ENCODE measurements at places on chromosomes 7 and 10.
A peak's percentile ranks its signal among the peaks of the same experiment; 100 is the strongest.

DNA sequence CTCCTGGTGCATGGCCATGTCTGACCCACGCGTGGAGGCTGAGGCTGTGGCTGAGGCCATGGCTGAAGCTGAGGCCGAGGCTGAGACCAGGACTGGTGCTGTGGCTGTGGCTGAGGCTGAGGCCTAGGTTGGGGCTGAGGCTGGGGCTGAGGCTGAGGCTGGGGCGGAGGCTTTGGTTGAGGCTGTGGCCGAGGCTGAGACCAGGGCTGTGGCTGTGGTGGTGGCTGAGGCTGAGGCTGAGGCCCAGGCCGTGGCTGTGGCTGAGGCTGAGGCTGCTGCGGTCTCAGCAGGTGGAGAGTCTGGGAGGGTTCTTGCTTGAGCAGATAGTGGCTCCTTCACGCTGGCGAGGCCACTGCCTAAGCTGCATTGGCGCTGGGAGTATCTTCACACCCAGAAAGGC, 76.4 kb downstream of the WDR37 start:
- DNase-seq = no peak
- H3K36me3 ChIP-seq = peaks cover 32% of the 10 kb centered on the region
- no peak overlapping the region for H3K4me3 ChIP-seq
- no peaks in the 10 kb centered on the region for H3K27me3 ChIP-seq

GRCh38 chr7:140062118-140062527, 628 bp downstream of the PARP12 start:
- DNase-seq = no peak
- peaks cover 42% of the 10 kb centered on the region for H3K4me1 ChIP-seq
- H3K27me3 ChIP-seq = no peaks in the 10 kb centered on the region
- peaks cover 41% of the 10 kb centered on the region for H3K36me3 ChIP-seq
- peak overlapping the region; percentile 95 for H3K27ac ChIP-seq

- H3K4me3 ChIP-seq = no peak overlapping the region
- H3K36me3 ChIP-seq = peaks cover 8% of the 10 kb centered on the region
- H3K27ac ChIP-seq = no peak overlapping the region
These were observed 196.3 kb downstream of the DNAJC1 start for GRCh38 chr10:21807180-21807579.

- no peaks in the 10 kb centered on the region for H3K27me3 ChIP-seq
- H3K4me1 ChIP-seq = no peaks in the 10 kb centered on the region
- H3K27ac ChIP-seq = no peak overlapping the region
- H3K36me3 ChIP-seq = peaks cover 13% of the 10 kb centered on the region
These were observed 69.8 kb downstream of the ORC5 start for GRCh38 chr7:104137971-104138370.

GRCh38 chr7:43757073-43757720, 1.3 kb upstream of the BLVRA start:
- peaks cover 30% of the 10 kb centered on the region for H3K4me1 ChIP-seq
- no peak for DNase-seq
- H3K4me3 ChIP-seq = peak overlapping the region; percentile 78
- peaks cover 3% of the 10 kb centered on the region for H3K27me3 ChIP-seq
- H3K27ac ChIP-seq = no peak overlapping the region

DNA sequence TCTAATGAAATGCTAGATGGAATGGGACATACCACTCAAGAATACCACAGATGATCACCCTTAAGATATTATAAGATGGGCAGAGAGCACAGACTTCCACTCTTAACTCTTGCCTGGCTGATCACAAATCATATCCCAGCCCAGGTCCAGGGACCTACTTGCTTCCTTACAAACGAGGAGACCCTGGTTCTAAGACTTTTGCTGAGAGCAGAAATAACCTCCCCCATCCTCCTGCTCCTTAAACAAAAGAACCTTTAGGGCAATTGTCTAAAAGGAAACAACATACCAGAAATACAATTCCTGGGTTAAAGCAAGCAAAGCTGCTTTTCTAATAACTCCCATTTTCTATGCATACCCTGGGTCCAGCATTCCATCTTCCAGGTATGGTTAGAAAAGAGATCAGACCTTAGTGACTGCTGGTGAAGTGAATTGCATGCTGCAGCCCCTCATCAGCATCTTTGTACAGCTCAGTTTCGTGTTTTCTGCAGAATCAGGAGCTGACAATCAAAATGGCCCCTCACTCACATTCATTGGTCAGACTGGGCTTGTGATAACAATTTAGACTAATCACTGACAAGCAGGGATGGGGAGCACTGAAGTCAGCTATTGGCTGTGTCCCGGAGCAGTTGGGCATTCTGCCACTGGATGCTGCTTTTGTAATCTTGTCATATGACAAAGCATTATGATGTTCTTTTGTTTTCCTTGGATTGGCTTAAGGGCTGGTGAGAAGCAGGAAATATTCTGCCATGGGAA, 14.6 kb downstream of the IFIT3 start:
- peaks cover 11% of the 10 kb centered on the region for H3K4me1 ChIP-seq
- no peak overlapping the region for H3K4me3 ChIP-seq
- no peaks in the 10 kb centered on the region for H3K27me3 ChIP-seq
- DNase-seq = no peak

GRCh38 chr10:72906446-72906845, 12.9 kb downstream of the OIT3 start:
- no peaks in the 10 kb centered on the region for H3K36me3 ChIP-seq
- no peak for DNase-seq
- no peak overlapping the region for H3K27ac ChIP-seq
- peaks cover 3% of the 10 kb centered on the region for H3K27me3 ChIP-seq

DNA sequence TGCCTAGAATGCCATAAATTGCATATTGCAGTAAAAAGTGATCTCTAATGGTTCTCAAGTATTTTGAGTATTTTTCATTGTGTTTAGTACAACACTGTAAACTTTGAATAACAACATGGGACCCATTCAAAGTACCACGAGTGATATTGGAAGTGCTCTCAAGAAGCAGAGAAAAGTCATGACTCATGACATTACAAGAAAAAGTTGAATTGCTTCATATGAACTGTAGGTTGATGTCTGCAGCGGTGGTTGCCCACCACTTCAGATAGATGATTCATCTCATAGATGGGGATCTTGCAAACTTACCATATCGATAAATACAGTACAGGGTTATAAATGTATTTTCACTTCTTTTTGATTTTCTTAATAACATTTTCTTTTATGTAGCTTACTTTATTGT, 33.9 kb downstream of the ENTPD1 start:
- DNase-seq = no peak
- no peak overlapping the region for H3K27ac ChIP-seq
- H3K27me3 ChIP-seq = peaks cover 2% of the 10 kb centered on the region

- peaks cover 2% of the 10 kb centered on the region for H3K4me1 ChIP-seq
- no peak overlapping the region for H3K4me3 ChIP-seq
- H3K27ac ChIP-seq = no peak overlapping the region
- peaks cover 34% of the 10 kb centered on the region for H3K36me3 ChIP-seq
These were observed 40.5 kb downstream of the AP3M1 start for GRCh38 chr10:74110120-74110519.

GRCh38 chr7:29274146-29275017, 79.8 kb downstream of the CHN2 start:
- DNase-seq = no peak
- no peak overlapping the region for H3K27ac ChIP-seq
- H3K4me1 ChIP-seq = peaks cover 12% of the 10 kb centered on the region
- H3K4me3 ChIP-seq = no peak overlapping the region
- peaks cover 8% of the 10 kb centered on the region for H3K27me3 ChIP-seq

DNA sequence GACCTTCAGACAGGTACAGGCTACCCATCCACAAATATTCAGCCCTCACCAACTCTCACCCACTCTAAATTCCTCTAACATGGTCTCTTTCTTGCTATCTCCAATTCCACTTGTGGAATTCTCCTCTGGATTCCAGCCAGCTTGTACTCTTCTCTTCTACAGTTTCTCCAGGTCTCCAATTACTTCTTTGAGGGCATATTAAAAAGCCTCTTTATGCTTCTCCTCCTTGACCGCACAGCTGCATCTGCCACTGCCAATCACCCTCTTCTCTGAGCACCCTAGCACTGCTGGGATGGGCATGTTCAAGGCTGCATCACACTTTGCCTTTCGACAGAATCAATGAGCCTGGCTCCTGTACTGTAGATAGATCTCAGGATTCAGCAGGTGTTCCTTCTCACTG, 101.5 kb upstream of the ANKRD1 start:
- H3K27me3 ChIP-seq = peaks cover 40% of the 10 kb centered on the region
- peaks cover 4% of the 10 kb centered on the region for H3K36me3 ChIP-seq
- no peak overlapping the region for H3K27ac ChIP-seq
- peaks cover 2% of the 10 kb centered on the region for H3K4me1 ChIP-seq
- DNase-seq = no peak
- no peak overlapping the region for H3K4me3 ChIP-seq

GRCh38 chr10:15369256-15370211, 1.6 kb downstream of the FAM171A1 start:
- no peaks in the 10 kb centered on the region for H3K36me3 ChIP-seq
- peaks cover 4% of the 10 kb centered on the region for H3K4me1 ChIP-seq
- H3K27me3 ChIP-seq = peaks cover 79% of the 10 kb centered on the region
- H3K4me3 ChIP-seq = peak overlapping the region; percentile 67
- no peak for DNase-seq

GRCh38 chr7:95269640-95270039, 54.7 kb downstream of the PON1 start:
- no peaks in the 10 kb centered on the region for H3K4me1 ChIP-seq
- H3K27me3 ChIP-seq = peaks cover 1% of the 10 kb centered on the region
- H3K27ac ChIP-seq = no peak overlapping the region
- no peak overlapping the region for H3K4me3 ChIP-seq
- no peak for DNase-seq
- H3K36me3 ChIP-seq = no peaks in the 10 kb centered on the region

DNA sequence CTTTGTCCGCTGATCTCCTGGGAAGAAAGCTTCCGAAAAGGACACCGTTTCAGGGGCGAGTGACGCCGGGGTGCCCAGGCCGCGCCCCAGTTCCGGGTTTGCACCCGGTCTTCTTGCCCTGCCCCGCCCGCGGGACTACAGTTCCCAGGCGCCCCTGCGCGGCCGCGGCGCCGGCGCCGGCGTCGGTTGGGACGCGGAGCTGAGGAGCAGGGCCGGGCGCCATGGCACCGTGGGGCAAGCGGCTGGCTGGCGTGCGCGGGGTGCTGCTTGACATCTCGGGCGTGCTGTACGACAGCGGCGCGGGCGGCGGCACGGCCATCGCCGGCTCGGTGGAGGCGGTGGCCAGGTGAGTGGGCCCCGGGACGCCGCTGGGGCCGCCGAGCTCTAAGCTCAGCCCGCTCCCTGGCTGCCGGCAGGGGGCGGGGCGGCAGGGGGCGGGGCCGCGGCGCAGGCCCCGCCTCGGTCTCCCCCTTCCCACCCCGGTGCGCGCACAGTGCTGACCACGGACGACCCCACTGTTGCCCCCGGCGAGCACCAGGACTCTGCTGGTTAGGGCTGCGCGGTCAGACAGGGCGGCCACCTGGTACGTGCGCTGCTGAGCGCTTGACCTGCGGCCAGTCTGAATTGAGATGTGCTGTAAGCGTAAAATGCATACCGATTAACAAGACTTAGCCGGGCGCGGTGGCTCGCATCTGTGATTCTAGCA, at the start of gene LHPP:
Gene LHPP, plus strand, starts transcription at position 182 of the 706 bp plus-strand sequence. Its CDS starts 40 bp downstream, at position 222.
- peaks cover 22% of the 10 kb centered on the region for H3K4me1 ChIP-seq
- DNase-seq = peak; percentile 93

GRCh38 chr7:158329686-158330085, 257.9 kb downstream of the PTPRN2 start:
- H3K36me3 ChIP-seq = peaks cover 13% of the 10 kb centered on the region
- no peaks in the 10 kb centered on the region for H3K27me3 ChIP-seq
- H3K27ac ChIP-seq = no peak overlapping the region
- no peak overlapping the region for H3K4me3 ChIP-seq

- no peak overlapping the region for H3K4me3 ChIP-seq
- no peak for DNase-seq
- no peaks in the 10 kb centered on the region for H3K27me3 ChIP-seq
- peaks cover 7% of the 10 kb centered on the region for H3K36me3 ChIP-seq
These were observed 5.3 kb downstream of the DNAJB12 start for GRCh38 chr10:72349438-72349837.

DNA sequence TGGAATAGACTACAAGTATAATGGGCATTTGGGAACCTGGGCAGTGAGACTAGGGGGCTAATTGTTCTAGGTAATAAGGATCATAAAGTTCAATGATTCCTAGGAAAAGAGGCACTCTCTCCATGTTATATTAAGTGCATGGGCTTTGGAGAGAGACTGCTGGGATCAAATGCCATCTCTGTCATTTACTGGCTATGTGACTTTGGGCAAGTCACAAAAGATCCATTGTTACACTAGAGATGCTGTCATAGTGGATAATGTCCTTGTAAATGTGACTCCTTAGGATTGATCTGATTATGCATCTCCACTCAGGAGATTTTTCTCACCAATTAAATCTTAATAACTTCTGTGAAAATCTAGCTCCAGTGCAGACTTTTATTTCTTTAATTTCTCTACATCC, 156.3 kb upstream of the CACNA2D1 start:
- H3K4me3 ChIP-seq = no peak overlapping the region
- no peaks in the 10 kb centered on the region for H3K4me1 ChIP-seq
- H3K27me3 ChIP-seq = no peaks in the 10 kb centered on the region
- no peak for DNase-seq
- no peaks in the 10 kb centered on the region for H3K36me3 ChIP-seq

DNA sequence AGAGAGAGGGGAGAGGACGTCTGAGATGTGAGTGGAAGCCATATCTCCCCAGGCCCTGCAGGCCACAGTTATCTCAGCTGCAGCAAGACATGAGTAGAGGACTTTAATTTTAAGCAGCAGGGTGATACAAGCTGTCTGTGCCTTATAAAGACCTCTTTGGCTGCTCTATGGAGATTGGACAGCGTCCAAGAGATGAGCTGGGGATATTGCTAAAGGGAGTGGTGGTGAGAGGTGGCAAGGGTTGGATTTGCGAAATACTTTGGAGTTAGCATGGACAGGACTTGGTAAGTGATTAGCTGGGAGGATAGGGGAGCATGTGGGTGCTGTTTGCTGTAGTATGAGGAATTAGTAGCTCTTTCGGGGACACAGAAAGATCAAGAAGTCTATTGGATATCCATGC, 191.8 kb downstream of the CACNB2 start:
- no peaks in the 10 kb centered on the region for H3K4me1 ChIP-seq
- DNase-seq = no peak
- no peak overlapping the region for H3K4me3 ChIP-seq
- no peaks in the 10 kb centered on the region for H3K36me3 ChIP-seq
- no peak overlapping the region for H3K27ac ChIP-seq

DNA sequence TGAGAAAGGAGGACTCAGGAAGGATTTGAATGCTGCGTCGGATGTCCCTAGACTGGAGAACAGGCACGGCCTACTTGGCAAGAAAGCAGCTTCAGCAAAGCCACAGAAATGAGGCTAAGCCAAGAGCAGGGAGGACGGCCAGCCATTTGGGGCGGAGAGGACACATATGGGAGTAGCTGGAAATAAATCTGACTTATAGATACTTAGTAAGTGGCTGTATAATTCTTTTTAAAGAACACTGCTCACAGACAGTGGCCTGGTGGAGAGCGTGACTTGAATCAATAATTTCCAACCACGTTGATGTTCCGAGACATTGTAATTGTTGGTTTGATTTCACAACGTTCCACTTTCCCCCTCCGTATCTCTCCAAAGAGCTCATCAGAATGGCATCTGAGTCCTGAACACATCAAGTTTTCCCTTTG, 67.7 kb upstream of the JCAD start:
- peaks cover 9% of the 10 kb centered on the region for H3K4me1 ChIP-seq
- peaks cover 15% of the 10 kb centered on the region for H3K27me3 ChIP-seq
- no peak for DNase-seq
- no peaks in the 10 kb centered on the region for H3K36me3 ChIP-seq
- H3K27ac ChIP-seq = no peak overlapping the region
- no peak overlapping the region for H3K4me3 ChIP-seq
